ENCODE measurements at places on chromosomes 6 and 20. TPM values are rescaled to one million over a fixed set of nuclear protein-coding genes. Genes with fewer than 3 reads are reported as not detected.

GRCh38 chr6:48397887-48398286 is 286.9 kb upstream of the PTCHD4 start:
- no peaks in the 10 kb centered on the region for H3K27me3 ChIP-seq
- DNase-seq, result no peak
- H3K27ac ChIP-seq, result no peak overlapping the region
- H3K4me1 ChIP-seq, result no peaks in the 10 kb centered on the region
- H3K4me3 ChIP-seq, result no peak overlapping the region
- no peaks in the 10 kb centered on the region for H3K36me3 ChIP-seq

DNA sequence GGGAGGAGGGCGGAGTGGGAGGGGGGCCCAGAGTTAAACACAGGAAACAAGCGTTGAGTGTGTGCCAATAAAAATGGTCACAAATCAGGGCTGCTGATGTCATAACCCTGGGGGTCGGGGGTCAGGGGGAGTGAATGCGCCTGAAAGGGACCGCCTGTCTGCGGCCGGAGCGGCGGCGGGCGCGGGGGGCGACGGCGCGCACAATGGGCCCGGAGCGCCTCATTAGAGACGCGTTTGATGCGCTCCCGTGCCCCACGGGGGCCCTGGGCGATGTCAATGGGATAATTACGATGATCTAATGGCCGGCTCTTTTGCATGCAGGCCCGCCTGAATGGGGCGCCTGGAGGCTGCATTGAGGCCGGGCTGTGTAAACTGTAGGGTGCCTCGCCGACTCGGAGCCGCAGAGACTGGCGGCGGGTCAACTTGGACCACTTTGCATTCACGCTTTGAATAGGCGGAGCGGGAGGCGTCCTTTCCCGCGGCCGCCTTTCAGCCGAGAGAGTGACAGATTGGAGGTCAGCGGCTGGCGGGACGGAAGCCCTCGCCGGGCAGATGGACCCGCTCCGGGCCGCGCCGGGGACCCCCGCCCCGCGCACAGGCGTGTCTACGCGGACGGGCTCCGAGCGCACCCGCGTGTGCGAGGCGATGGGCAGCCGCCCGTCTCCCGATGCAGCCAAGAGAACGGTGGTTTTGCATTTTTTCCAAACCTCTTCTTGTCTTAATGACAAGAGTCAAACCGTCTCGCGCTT is 296.1 kb downstream of the TFAP2C start:
- peaks cover 47% of the 10 kb centered on the region for H3K4me1 ChIP-seq
- peak overlapping the region; percentile 75 for H3K4me3 ChIP-seq
- H3K27ac ChIP-seq, result no peak overlapping the region

EPHA7 gene
- total RNA-seq, result 9.6 TPM

CLVS2 gene
- 0.46 TPM for total RNA-seq

ZKSCAN8 gene
- total RNA-seq, result 21.7 TPM

HSPA1A gene
- 80.1 TPM for total RNA-seq

AK9 gene
- total RNA-seq, result 3.7 TPM

DLL1 gene
- 20.7 TPM for total RNA-seq

DPPA5 gene
- total RNA-seq, result 6.7 TPM

Measured in WTC11 (cell line).